Stimulated activated CD4-positive, alpha-beta T cell treated with anti-CD3 and anti-CD28 coated beads, Interleukin-1b, Interleukin-23, amount 100 ng/mL, for 1 hour (primary cell): ENCODE measurements at places on chromosomes 3 and 15.

DNA sequence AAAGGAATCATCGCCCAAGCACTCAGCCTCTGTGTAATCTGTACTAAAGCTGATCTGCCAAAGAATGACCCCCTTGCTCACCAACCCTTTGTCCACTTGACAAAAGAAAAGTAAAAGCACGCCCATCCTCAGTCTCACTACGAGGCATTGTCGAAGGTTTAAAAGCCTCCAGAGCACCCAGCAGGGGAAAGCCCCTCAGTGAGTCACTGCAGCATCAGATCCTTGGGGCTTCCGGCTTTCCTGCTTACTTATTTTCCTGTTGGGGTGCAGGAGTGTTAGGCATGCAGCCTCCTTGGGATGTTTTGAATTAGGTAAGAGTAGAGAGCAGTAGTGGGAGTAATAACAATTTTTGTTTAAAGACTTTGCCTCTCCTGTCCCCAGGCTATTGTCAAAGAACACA lies 216.1 kb downstream of the MTHFS start:
- DNase-seq: no peak

GRCh38 chr15:93451822-93452221 lies 362.8 kb upstream of the RGMA start:
- DNase-seq: no peak

GRCh38 chr15:29312387-29312786 lies 42.8 kb upstream of the NSMCE3 start:
- DNase-seq: no peak

DNA sequence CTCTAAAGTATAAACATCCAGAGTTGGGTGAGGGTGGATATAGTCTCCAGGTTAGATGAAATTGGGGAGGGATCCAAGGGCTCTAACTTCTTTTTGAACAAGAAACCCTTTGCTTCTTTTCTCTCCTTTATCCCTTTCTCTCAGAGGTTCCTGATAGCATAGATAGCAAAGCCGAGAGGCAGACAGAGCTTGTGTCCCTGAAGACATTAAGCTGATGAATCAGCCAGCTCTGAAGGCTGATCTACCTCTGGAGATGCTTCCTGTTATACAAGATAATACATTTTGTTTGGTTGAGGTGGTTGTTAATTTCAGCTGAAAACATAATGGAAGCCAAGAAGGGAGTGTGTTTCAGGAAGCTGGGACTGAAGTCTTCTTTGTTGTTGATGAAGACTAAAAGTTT lies 193.2 kb downstream of the PDCD6IP start:
- DNase-seq: no peak

- DNase-seq: no peak
Measured at GRCh38 chr3:14555835-14556234, 15.7 kb upstream of the GRIP2 start.

- no peak for DNase-seq
Measured at GRCh38 chr15:78210349-78210717, 24.0 kb downstream of the ACSBG1 start.

DNA sequence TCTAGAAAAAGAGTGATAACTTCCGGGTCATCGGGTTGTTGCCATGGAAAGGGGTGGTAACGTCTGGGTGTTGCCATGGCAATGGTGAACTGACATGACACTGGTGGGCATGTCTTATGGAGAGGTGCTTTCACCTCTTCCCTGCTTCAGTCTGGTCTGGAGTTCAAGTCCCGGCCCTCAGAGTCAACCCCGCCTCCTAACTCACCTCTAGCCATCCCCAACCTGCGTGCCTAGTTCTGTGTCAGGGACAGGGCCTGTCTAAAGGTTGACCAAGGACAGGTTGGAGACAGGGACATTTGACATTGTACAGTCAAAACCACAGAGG lies 96.0 kb downstream of the LSM3 start:
- no peak for DNase-seq

- DNase-seq: no peak
Measured at GRCh38 chr15:70558406-70559264, 204.7 kb downstream of the UACA start.

DNA sequence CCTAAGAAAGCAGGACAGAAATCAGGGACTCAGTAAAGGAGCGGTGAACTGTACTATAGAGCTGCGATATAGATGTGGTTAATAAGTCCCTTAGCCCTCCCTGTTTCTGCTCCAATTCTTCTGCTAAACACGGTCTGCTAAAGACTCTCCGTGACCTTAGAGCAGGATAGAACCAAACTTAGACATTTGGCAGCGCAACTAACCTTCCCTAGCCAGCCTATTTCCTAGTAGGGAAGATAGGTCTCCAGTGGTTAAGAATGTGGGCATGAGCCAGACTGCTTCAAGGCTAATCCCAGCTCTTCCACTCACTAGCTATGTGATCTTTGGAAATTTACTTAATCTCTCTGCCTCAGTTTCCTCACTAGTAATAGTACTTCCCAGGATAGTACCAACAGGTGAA lies 193.6 kb upstream of the IL12A start:
- no peak for DNase-seq

DNA sequence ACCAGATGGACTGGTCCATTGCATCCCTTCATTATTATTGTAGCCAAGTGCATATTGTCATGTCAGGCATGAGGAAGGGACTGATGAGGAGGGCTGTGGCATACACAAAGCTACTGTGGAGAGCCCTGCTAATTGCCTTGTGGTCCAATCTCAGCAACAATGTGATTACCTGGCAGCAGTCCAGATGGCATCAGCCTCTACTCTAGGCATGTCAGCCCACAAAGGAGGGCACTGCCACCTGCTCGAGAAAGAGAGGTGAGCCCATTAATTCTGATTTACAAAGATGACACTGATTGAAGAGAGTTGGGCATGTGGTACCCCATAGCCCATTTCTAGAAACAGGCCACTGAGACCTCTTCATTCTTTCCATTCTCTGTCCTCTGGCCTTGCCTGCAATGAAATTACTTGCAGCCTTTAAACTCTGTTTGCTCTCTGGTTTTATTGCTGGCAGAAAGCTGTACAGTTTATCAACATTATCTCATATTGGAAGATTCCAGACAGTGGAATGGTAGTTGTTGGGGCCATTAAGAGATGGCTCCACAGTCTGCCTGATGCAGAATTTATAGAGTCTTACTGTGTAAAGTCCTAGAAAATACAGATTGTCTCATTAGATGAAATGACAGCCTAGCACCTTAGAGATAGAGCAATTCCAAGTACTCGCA lies 307.7 kb downstream of the ARPP21 start:
- no peak for DNase-seq

- no peak for DNase-seq
Measured at GRCh38 chr15:64246364-64247189, 83.8 kb upstream of the PPIB start.

- no peak for DNase-seq
Measured at GRCh38 chr3:162612991-162613390, 1116.4 kb downstream of the OTOL1 start.

DNA sequence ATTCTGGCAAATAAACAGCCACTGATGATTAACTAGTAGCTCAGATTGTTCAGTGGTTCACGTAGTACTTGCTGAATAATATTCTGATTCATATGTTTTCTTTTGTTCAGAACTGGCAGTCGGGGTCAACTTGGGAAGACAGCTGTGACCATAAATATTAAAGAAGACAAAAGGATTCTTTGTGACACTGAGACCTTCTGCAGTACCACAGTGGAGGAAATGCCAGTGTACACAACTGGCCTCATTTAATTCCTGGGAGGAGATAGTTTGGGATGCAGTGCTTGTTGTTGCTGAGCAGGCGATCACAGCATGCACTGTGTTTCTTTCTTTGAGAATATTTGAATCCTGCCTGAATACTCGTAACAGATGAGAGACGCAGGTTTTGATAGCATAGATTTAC lies 26.7 kb upstream of the MCF2L2 start:
- DNase-seq: no peak

- no peak for DNase-seq
Measured at GRCh38 chr15:87527416-87527815, 729.1 kb downstream of the NTRK3 start.

GRCh38 chr3:4656059-4656458 lies 162.9 kb downstream of the ITPR1 start:
- no peak for DNase-seq

GRCh38 chr3:150472421-150472820 lies 64.3 kb downstream of the TSC22D2 start:
- DNase-seq: no peak

GRCh38 chr3:129543999-129544398 lies 1.0 kb downstream of the H1-8 start:
- DNase-seq: no peak

GRCh38 chr15:77966540-77967234 lies 110.8 kb downstream of the TBC1D2B start:
- DNase-seq: peak; percentile 27

- no peak for DNase-seq
Measured at GRCh38 chr15:86044981-86045380, 34.7 kb upstream of the AGBL1 start.

- DNase-seq: no peak
Measured at GRCh38 chr3:186432944-186433732, 71.1 kb upstream of the DGKG start.

DNA sequence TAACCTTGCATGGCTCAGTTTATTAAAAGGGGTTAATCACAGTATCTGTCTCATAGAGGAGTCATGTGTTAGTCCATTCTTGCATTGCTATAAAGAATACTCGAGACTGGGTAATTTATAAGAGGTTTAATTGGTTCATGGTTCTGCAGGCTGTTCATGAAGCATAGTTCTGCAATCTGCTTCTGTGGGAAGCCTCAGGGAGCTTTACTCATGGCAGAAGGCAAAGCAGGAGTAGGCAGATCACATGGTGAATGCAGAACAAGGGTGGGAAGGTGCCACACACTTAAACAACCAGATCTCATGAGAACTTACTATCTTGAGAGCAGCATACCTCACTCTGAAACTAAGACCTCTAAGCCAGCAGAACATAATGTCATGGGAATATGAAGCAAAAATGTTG lies 42.2 kb upstream of the PTX3 start:
- DNase-seq: no peak

DNA sequence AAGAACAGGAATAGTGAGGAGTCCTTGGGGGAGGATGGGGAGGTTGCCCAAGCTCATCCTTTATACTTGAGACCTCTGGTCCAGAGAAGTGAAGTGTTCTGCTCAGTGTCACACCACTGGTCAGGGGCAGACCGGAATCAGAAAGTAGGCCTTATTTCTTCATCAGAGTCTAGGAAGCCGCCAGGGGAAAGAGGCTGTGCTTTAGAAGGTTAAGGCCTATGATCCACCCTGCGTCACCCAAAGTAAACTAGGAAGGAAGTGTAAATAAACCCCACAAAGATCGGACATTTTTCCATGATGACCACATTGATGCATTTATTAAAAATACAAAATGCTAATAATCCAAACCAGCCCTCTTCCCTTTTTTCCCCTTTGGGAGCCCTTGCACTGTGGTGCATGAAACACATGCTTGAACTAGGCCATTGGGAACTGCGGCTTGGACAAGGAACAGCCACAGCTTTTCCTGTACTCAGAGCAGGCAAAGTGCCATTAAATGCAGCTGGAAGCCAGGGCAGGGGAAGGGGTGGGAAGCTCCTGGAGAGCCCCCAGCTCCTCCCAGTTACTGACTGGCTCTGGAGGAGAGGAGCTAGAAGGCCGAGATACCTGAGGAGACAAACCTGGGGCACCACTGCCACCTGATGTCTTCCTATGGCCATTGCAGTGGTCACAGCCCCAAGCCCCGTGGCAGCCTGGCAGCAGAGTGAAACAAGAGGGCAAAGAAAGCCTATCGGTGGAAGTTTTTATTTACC lies 37.0 kb downstream of the CDC25A start:
- DNase-seq: peak; percentile 3

GRCh38 chr15:74027688-74028087 lies 33.2 kb downstream of the PML start:
- no peak for DNase-seq

GRCh38 chr3:51955175-51955892 lies at the start of gene GPR62:
TSS of gene GPR62 (plus strand) at chr3:51955381. CDS start at chr3:51955653, 272 bp downstream.
- no peak for DNase-seq

GRCh38 chr3:41986561-41986960 lies 24.7 kb upstream of the ULK4 start:
- no peak for DNase-seq

- no peak for DNase-seq
Measured at GRCh38 chr3:146464783-146465182, 4.6 kb downstream of the PLSCR2 start.

- DNase-seq: no peak
Measured at GRCh38 chr3:169545606-169546005, 117.9 kb downstream of the MECOM start.

DNA sequence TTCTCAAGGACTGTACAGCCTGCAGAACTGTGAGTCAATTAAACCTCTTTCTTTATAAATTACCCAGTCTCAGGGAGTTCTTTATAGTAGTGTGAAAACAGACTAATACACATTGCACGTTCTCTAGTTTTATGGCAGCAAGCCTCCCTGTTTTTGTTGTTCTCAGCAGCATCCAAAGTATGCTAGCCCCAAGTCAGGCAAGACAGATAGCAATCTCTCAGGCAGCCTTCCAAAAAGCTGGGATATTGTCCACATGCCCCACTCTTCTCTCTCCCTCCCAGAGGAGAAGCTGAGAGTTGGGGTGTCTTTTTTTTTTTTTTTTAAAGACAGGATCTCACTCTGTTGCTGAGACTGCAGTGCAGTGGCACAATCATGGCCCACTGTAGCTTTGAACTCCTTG lies 130.6 kb downstream of the ISL2 start:
- DNase-seq: no peak

DNA sequence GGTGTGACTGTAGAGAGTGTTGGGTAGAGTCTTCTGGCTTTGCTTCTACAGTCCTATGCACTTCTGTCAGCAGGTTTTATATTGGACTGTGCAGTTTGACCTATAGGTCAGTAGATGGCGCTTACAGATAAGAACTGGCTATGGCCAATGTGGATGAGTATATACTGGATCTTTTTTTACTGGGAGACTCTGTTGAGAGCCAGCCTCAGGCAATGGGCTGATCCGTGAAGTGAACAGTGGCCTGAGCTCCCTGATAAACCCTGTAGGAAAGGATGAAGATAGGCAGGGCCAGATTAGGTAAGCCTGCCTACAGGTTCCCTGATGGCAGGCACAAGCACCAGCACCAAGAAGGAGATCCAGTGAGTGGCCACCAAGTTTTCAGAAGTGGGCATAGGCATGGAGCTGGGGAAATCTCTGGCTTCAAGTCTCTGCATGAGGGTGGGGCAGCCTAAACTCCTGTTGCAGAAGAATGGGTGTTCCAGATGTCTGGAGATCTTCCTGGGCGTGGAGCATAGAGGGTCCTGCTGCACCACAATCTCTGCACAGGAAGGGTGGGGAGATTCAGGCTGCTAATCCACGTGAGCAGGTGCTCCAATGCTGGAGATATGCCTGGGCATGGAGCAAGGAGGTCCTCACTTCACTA lies 326.0 kb upstream of the SGO1 start:
- DNase-seq: no peak

DNA sequence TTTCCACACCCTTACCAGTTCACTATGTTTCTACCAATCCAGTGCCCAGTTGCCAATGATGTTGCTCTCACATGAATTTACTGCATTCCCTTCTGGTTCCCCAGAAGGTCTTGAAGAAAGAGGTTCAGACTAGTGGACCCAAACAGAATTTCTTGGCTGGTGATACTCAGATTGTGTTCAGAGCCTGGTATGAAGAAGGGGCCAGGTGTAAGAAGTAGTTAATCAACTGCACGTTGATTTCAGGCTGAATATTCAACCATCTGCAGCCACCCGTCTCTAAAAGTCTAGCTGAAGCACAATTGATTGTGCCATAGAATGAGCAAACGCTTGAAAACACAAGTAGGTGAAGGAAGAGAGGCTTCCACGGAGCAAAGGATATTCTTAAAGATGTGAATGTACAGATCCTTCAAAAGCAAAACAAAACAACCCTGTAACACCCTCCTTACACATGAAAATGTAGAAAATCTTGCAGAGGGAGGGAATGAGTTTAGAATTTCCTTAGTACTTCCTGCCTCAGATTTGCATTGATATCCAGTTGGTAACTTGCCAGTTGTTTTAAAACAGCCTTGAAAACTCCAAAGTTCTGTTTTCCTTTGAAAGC lies 4.7 kb downstream of the RBMS3 start:
- DNase-seq: no peak

- DNase-seq: no peak
Measured at GRCh38 chr3:74054566-74054965, 429.8 kb upstream of the PDZRN3 start.
